GM06990 (cell line): ENCODE measurements at places on chromosomes 7 and 10.

- DNase-seq = no peak
Measured at GRCh38 chr10:100182281-100182680, 3.5 kb downstream of the ERLIN1 start.

- DNase-seq = no peak
Measured at GRCh38 chr7:120843109-120843508, 14.8 kb downstream of the TSPAN12 start.

DNA sequence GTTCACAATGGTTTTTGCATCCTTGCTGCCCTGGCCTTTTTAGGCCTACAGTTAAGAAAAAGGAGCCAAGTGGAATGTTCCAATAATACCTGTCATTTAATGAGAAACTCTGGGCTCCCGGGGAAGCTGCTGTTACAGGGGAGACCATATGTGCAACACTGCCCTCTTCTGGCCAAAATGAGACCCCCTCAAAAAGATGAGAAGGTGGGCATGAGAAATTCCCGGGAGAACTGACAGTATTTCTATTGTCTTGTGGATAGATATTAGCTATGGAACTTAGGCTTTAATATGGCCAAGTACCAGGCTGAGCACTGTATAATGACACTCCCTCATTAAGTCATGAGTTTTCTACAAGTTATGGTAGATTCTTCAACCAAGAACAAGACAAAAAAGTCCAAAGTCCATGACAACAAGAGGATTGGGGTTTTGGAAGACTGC lies 99.4 kb downstream of the CCDC3 start:
- DNase-seq = no peak

DNA sequence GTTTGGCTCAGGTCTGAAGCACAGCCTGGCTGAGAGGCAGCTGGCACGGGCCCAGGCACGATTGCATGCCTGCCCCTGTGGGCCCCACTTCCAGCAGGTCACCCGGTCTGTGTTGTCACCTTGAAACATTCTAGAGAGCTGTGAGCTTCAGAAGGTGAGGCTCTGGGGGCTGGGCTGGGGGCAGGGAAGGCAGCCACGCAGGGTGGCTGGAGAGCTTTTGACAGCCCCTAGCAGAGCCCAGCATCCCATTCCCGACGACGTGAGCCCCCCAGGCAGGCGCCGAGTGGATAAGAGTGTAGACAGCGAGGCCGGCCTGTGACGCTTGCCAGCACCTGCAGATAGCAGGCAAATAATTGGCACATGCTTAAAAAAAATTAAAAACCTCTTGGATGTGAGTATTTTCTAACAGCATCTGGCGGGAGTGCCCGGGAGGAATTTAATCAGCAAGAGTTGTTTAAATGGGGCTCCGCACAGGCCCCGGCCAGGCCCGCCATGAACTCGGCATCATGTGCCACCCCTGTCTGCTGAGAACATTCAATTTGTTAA lies 212.0 kb upstream of the TBX20 start:
- DNase-seq = no peak

DNA sequence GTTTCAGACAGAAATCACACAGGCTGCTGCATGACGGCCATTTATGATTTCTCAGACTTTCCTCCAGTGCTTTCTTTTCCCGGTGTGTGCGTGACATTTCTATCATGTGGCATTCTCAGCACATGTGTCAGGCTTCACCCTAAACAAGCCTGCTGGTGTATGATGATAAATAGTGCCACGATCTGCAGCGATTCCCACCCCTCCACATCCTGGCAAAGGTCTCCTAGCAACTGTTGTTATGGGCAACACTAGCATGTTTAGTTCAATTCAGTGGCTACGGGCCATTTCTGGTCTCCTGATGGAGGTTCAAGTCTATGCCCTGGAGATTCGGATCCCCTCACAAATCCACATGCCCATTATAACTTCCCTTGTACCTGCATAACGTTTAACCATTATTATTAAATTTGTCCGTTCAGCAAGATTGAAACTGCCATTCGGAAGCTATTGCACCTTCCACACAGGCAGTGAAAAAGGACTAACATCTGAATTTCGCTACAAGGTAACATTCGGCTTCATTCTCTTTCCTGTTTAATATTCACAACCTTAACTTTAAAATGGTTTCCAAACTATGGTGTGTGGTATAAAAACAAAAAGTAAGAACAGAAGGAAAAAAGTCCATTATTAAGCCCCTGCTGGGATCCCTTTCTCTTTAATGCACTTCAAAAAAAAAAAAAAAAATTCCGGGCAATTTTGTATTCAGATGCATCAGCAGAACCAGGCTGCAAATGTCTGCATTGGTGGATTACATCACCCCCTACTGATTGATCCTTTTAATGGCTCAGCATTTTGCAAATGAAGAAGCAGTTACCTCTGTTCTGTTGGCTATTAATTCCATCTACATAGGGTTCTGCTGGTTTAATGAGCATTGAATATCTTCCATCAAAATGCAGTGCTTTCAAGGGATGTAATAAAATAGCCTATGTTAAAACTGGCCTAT lies 90.2 kb downstream of the FRMD4A start:
- DNase-seq = no peak

DNA sequence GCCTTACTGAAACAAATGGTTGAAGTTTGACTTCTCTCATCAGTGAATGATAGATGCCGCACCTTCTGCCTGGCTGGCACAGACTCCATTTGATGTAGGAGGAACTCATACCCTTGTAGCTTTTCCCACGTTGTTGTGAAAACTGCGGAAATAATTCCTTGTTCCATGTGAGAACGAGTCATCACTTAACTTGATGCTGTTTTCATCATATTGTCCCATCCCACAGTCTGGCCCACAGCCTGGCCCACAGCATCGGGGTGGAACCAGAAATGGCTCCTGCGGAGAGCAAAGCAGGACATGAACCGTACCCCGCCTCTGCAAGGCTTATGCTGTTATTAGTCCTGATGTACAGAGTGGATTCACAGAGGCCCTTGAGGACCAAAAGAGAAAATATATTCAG lies 587.0 kb downstream of the SDK1 start:
- DNase-seq = no peak

- DNase-seq = peak; percentile 69
Measured at GRCh38 chr7:92527300-92528187, 776 bp downstream of the PEX1 start.

DNA sequence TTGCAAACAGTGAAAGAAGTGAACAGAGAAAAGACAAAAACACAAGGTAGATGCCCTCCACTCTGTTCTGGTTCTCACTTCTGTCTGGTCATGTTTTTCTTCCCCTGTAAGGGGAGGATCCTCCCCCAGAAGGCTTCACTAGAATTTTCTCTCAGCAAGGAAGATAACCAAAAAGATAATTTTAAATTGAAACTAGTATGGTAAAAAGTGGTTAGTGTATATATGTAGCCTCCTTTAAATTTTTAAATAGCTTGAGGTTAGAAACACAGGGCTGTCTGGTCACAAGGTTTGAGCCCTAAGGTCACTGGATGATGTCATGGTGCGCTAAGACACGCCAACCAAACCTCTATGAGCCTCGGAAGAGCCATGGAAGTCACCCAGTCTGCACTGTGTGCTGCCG lies 5.6 kb upstream of the PKD1L1 start:
- no peak for DNase-seq

DNA sequence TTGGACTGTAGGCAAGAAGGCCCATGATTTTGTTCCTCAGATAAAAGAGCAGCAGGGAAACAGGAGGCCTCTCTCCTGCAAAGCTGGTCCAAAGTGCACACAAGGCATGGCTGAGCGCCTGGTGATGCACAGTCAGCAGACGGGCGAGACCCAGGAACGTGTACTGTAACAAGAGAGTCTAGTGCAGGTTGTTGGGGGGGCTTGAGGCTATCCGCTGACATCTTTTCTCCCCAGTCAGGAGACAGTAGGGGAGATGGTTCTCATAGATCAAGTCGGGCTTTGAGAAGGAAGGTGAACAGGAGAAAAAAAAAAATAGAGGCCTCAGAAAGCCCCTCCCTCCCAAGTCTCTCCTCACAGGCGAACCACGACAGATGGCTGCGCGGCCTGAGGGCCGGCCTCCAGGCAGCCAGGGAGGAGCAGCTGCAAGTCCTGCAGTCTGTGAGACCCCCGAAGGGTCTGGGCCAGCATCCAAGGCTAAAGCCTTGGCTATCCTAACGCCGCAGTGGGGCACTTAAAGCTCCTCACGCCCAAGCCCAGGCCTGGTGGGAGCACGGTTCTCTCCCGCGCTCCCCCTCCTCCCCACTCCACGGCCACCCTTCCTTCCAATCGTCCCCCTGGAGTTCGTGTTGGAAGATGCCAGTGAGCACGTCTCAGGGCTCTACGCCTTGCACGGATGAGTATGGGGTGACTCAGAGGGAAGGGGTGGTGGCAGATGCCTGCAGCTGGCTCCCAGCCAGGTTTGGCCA lies 68.3 kb downstream of the PRKAG2 start:
- no peak for DNase-seq

GRCh38 chr7:122397381-122397780 lies 92.8 kb upstream of the FEZF1 start:
- DNase-seq = no peak

- no peak for DNase-seq
Measured at GRCh38 chr10:46514899-46515298, 41.6 kb downstream of the GPRIN2 start.

DNA sequence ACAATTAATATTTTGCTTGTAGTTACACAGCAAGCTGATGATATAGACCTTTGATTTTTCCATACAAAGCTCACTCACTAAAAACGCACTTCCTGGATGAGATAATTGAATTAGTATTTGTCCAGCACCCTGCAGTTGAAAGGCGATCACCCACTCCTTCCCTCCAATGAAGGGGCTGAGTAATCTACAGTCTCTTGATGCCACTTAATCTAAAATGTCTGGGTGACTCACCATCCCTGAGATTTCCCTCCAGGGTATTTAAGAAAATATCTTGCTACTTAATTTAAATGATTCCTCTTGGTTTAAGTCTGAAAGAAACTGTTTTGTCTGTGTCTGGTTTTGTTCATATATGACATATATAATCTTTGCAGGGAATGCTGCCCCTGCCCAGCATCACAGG lies 515.3 kb downstream of the GRID1 start:
- DNase-seq = no peak

DNA sequence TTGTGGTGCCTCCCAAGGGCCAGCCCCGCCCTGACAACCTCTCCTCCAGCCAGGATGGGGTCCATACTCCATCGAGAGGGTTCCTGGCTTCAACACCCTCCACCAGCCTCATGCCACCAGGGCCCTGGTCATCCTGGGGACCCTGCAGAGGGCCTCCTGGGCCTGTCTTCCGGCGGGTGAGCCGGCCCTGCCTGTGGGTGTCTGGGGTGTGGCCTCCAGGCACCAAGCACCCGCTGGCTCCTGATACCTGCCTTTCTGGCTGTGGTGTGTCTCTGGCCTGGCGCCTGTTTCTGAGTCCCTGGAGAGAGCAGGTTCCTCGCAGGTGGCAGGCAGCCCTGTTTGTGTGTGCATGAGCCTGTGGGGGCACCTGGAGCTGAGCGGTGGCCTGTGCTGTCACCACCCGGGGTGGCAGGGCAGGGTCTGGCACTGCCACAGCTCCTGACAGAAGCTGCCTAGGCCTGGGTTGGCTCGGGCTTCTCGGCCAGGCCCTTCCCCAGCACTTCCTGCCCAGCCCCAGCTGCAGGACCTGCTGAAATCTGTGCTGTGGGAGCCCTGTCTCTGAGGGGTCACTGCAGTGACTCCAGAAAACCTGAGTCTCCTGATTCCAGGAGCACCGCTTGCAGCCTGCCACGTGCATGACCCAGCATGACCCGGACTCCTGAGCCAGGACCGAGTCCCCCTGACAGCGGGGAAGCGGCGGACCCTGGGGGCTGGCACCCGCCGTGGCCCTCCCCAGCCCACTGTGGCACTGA lies 18.4 kb downstream of the ADAM8 start:
- DNase-seq = peak; percentile 63

- DNase-seq = no peak
Measured at GRCh38 chr7:44293561-44294324, 31.7 kb downstream of the CAMK2B start.

DNA sequence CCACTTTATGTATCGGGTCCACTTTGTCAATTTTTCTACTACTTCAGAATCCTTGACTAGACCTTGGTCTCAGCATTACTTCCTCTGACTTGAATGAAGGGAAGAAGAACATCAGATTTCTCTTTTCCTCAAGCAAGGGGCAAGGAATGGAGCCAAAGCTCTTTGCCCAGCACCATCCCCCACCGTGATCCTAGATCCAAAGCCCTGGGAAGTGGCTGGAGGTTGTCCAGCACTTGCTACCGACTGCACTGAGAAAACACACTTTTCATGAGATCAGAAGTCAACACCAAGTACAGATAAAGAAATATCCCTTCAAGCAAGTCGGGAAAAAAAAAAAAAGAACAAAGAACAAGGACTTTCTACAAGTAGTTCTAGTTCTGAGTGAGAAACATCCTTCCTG lies 102.1 kb upstream of the DDC start:
- no peak for DNase-seq

- peak; percentile 84 for DNase-seq
Measured at GRCh38 chr10:92690211-92690914, 608 bp downstream of the HHEX start.

DNA sequence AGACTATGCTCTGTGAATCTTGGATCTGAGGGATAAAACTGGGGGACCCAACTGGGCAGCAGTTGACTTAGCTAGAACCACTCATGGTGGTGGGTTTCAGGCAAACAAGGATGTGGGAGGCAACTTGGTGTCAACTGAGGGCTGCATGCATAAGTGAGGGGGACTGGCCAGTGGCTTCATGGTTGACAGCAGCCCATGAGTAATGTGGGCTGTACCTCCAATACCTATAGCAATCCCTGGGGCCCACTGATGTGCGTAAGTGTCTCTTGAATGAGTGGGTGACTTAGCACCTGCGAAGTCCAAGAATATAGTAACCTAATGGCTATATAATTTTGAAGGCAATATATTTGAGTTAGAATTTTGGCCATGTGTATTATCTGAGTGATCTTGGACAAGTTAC lies 13.7 kb upstream of the MAP3K8 start:
- DNase-seq = peak; percentile 60

DNA sequence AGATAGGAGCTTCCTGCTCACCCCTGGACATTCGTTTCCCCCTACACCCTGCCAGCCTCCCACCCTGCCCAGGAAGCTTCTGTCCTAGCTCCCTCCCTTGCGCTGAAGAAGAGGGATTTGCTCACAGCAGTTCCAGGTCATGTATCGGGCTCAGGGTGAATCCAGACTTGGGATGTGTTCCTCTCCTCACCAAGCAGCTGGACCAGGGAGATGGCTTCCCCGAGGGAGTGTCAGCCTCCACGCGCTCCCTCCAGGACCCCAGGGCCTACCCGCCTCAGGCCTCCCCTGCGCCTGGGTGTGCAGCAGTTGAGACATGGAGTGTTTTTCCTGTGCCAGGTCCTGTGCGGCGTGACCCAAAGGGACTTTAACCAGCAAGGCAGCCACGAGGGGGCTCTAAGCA lies 435.6 kb upstream of the FOXK1 start:
- no peak for DNase-seq

DNA sequence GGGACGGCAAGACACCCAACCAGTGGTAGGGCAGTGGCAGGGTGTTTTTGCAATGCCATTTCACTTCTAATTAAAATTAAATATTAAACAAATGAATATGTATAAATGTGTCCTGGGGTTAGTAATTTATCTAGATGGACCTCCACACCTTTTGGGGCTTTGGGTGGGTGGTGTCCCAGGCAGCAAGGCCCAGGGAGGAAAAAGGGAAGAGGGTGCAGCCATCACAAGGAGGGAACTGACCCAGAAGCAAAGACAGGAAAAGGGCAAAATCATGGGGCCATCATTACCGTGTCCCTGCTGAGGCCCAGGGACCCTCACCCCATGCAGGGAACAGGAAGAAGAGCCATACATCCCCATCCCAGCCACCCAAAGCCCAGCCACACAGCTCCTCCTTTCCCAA lies 204.6 kb downstream of the GRID1 start:
- no peak for DNase-seq

GRCh38 chr10:28302012-28302637 lies 739 bp downstream of the MPP7 start:
- DNase-seq = no peak

- no peak for DNase-seq
Measured at GRCh38 chr10:70699659-70700174, 27.4 kb downstream of the ADAMTS14 start.
